ENCODE measurements at places on chromosomes 2 and 18.

DNA sequence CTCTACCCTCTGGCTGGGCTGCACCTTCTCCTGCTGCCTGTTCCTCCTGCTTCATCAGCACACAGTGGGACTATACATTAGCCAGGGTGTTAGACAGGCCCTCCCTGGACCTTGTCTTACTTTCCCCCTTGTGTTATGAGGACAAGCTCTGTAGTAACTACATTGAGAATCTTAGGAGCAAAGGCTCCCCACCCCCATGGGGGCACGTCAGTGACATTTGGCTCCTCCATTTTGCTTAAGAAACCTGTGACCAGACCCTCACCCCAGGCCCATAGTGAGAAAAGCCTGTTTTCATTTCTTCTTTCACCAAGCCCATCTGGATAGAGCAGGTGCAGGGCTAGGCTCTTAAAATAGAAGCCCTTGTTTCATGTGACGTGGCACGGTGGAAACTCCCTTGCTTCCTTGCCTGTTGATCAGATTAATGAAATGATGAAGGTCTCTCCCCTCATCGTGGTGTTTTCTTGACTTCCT is 146.7 kb downstream of the RPIA start:
- no peak for DNase-seq

- DNase-seq: no peak
These were observed 69.9 kb downstream of the RHBDD1 start for GRCh38 chr2:226905718-226906117.

- no peak for DNase-seq
These were observed 3.6 kb upstream of the DOK6 start for GRCh38 chr18:69397096-69397495.

GRCh38 chr2:239222312-239222660 is 178.5 kb downstream of the HDAC4 start:
- DNase-seq: no peak

GRCh38 chr2:1607971-1608688 is 136.2 kb downstream of the PXDN start:
- DNase-seq: no peak

DNA sequence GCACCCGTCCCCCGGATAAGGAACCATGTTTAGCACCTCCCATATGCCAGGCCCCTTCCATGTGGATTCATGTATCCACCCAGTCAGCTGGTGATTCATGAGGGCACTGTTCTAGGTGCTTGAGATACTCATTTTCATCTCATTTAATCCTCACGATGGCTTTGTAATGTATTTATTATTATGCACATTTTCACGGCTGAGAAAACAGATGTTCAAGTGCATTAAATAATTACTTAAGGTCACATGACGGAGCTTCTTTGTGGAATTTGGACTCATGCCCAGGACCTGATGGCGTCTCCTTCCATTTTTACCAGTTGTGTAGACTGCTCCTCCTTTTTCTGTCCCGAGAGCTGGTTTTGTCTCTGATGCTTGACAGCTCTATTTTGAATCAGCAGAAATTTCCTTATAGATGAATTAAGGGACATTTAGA is 72.2 kb upstream of the RBM44 start:
- DNase-seq: no peak

GRCh38 chr2:37604716-37605115 is 66.7 kb downstream of the CDC42EP3 start:
- no peak for DNase-seq

GRCh38 chr2:157173740-157174184 is 83.7 kb upstream of the GALNT5 start:
- DNase-seq: peak; percentile 71

- DNase-seq: no peak
These were observed 65.8 kb upstream of the SALL3 start for GRCh38 chr18:78913830-78914231.

DNA sequence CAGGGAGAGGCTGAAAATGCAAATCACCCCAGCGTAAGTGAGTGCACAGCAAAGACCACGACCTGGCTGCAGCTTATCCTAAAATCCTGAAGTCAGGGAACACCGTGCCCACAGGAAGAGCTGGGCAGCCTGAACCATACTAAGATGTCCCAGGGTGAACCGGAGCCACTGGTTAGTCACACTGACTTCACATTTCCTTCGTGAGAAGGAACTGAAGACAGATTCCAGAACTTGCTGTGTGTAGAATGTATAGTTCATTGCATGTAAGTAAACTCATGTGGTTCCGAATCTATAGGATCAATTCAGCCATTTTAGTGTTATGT is 84.6 kb upstream of the NDUFV2 start:
- DNase-seq: peak; percentile 13

- DNase-seq: no peak
These were observed 9.3 kb upstream of the MTCL1 start for GRCh38 chr18:8695932-8696517.

GRCh38 chr2:138676619-138677021 is 103.6 kb downstream of the NXPH2 start:
- no peak for DNase-seq

DNA sequence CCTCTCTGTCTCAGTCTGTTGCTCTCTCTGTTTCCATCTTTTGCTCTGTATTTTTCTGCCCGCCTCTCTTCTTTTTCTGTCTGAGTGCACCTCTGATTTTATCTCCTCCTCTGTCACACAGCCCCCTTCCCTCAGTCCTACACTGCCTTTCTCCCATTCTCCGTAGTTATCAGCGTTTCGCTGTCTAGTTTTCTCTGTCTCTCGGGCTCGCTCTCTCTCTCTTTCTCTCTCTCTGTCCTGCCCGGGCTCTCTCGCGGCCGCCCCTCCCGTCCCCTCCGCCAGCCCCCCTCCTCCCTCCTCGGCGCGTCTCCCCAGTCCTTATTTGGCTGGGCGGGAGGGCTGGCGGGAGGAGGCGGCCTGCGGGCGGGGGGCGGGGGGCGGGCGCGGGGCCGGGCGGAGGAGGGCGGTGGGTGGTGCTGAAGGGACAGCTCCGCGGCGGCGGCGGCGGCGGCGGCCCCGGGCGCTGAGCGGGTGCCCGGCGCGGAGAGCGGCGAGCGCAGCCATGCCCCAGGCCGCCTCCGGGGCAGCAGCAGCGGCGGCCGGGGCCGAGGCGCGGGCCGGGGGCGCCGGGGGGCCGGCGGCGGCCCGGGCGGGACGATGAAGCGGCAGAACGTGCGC is at the start of gene KCNK3:
Gene KCNK3, plus strand, starts transcription at position 444 of the 618 bp plus-strand sequence. Its CDS starts 154 bp downstream, at position 598.
- peak; percentile 85 for DNase-seq

DNA sequence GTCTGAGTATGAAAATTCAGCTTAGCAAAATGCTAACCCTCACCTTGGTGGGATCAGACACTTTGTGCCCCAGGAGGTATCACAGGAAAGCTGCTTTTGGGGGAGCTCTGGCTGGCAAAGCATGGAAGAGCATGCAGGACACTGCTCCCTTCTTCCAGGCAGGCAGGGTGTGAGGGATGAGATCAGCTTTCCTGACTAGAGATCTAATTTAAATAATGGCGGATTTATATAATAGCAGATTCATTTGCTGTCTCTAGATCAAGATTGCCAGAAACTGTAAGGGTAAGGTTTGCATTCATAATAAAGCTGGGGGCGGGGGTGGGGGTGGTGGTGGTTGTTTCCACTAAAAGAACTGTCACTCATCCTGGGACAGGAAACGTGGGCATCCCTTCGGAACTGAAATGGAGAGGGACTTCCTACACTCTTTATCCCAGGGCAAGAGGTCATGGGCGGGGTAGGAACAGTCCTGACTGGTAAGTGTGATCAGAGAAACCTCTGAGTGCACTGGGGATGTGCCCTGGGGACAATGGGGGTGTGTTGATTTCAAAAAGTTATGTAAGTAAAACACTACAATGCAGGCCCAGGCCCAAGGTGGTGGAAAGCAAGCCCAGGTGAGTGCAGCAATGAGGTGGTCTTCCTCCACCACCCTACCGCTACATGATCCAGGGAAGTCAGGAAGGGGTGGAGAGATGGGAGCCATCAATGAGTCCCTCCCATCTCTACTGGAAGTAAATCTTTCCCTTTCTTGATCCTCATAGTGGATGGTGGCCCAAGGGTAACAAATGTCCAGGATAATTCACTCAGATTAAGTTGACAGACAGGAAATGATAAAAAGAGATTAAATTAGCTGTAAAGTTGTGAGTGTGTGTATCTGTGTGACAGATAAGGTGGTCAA is 171.4 kb upstream of the SERPINE2 start:
- no peak for DNase-seq

- DNase-seq: no peak
These were observed 50.9 kb downstream of the TTN start for GRCh38 chr2:178756343-178756742.

DNA sequence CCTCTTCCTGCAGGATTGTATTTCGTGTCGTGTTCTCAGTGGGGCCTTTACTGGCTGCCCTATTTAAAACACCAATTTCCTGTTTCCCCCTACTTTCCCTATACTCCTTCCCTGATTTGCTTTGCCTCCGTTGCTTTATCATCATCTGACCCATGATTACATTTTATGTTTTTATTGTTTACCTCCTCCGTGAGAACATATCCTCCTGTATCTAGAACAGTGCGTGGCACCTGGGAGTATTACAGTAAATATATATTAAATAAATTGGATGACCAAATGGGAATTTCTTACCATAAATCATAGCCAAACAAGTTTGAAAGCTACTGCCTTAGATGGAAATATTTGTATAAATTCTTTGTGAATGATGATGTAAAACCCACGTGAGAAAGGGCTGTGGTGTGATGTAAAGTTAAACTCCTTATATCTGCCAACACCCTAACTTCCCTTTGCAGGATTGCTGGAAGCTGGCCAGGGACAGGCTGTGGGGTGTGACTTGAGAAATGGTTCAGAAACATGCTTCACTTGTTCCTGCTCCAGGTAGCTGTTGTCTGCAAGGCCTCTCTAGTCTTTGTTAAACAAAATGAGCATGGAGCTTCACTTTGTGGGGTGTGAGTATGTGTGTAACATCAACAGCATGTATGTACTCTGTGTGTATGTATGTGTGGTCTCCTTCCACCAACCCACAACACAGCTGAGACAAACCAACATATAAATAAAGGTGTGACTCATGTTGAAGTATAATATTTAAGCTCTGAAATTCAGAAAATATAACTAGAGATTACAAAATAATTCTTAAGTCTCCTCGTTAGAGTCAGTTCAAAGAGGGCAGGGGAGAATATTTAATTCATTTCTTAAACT is 40.3 kb downstream of the LHCGR start:
- DNase-seq: no peak

- DNase-seq: no peak
These were observed 482.9 kb upstream of the HS6ST1 start for GRCh38 chr2:128801576-128801975.

DNA sequence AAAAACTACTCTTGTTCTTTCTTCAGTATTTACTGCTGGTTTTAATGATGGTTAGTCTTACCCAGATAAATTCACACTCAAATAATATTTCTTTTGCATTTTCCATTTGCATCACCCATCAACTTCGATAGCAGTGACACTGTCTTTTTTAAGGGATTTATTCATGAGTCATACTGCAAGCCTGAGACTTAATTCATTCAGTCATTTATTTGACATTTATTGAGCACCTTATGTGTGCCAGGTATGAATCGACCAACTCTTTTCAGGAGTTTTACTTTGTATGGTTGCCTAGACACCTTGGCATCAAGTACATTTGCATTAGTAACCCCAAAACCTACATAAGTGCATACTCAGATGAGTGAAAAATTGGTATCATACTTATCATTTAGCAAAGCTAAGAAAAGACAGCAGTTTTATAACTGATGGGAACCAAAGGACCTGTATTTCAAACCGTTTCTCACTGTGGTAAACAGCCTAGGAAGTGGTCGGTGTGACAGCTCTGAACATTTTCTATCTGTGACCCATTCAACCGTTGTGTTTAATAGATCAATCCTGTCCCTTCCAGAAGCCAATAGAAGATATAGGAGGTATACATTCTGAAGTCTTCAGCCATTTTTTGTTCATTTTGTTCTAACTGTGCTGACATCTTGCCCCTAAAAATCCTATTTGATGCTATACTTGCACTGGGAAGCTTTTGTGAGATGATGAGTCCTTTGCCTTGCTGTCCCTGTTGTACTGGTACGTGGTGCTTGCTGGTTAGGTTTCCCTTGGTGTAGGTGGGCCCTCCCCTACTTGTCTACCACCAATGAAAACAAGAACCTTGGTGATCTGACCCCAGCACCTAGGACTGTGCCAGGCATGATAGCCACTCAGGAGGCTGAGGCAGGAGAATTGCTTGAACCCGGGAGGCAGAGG is 484.7 kb upstream of the RAB12 start:
- DNase-seq: no peak

- DNase-seq: no peak
These were observed 58.9 kb upstream of the ZNF516 start for GRCh38 chr18:76553715-76554546.

GRCh38 chr2:48733067-48733503 is 22.4 kb downstream of the LHCGR start:
- no peak for DNase-seq
